Fibroblast of skin of left quadriceps (primary cell): ENCODE measurements at places on chromosomes 1 and 21.
A peak's percentile ranks its signal among the peaks of the same experiment; 100 is the strongest.

DNA sequence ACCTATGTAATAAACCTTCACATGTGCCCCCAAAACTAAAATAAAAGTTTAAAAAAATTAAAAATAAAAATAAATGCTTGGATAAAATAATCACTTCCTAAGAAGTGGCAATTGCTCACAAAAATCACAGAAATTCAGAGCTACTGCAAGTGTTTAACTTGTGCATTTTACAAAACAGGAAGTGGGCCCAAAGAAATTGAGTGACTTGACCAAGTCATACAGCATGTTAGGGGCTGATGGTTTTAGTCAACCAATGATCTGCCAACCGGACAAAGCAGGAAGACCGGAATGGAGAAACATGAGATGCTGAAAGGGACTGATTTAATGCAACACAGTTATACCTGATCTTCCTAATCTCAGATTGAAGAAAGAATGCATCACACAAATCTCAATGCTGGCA lies 96.5 kb downstream of the SMYD2 start:
- DNase-seq: no peak

GRCh38 chr1:57115030-57115614 lies 149.3 kb upstream of the C8B start:
- no peak for DNase-seq

GRCh38 chr1:43509007-43509739 lies 21.5 kb upstream of the PTPRF start:
- DNase-seq: no peak

GRCh38 chr1:109167001-109167506 lies 46.7 kb upstream of the SARS1 start:
- DNase-seq: peak; percentile 36

- no peak for DNase-seq
Measured at GRCh38 chr21:41759926-41760325, 6.9 kb downstream of the RIPK4 start.

DNA sequence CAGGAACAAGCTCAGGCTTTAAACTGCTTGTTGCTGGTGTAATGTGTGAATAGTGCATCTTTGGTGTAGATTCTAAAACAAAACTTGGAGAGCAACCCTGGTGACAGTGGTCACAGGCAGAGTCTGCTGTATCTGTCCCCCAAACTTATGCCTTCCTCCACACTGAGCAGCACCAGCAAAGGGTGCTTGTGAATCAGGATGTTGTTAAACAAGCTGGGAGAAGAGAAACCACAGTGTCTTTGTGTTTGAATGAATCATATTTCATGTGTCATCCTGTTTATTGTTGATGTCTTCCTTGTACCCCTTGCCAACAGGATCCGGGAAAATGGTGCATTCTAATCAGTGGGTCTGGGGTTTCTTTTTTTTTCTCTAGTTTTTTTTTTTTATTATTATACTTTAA lies 91.9 kb upstream of the COG2 start:
- no peak for DNase-seq

- no peak for DNase-seq
Measured at GRCh38 chr21:35692311-35692710, 368.0 kb downstream of the SETD4 start.

DNA sequence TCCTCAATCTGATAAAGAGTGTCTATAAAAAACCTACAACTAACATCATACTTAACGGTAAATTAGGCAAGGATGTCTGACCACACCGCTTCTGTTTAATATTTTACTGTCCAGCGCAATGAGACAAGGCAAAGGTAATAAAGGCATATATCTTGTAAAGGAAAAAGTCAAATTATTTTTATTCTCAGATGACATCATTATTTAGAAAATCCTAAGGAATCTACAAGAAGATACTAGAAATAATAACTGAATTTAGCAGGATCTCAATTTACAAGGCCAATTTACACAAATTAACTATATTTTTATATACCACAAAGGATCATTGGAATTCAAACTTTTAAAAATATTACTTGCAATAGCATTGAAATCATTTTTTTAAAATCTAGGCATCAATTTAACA lies 29.4 kb downstream of the GJA4 start:
- no peak for DNase-seq

GRCh38 chr1:205232127-205232820 lies 4.5 kb downstream of the TMCC2 start:
- DNase-seq: no peak

GRCh38 chr1:76546354-76546933 lies 320.8 kb upstream of the ST6GALNAC5 start:
- no peak for DNase-seq

- DNase-seq: no peak
Measured at GRCh38 chr1:156245451-156246232, 2.2 kb downstream of the PAQR6 start.
